ENCODE measurements at places on chromosomes 12 and 14.

GRCh38 chr14:96303981-96304380, 48.0 kb downstream of the BDKRB1 start:
- DNase-seq = no peak

- DNase-seq = no peak
These were observed 244.3 kb downstream of the EMP1 start for GRCh38 chr12:13440844-13441243.

- no peak for DNase-seq
These were observed 87.7 kb upstream of the FOXN3 start for GRCh38 chr14:89504602-89505313.

- DNase-seq = no peak
These were observed 8.1 kb downstream of the SYNE3 start for GRCh38 chr14:95508377-95508776.

- DNase-seq = no peak
These were observed 221.8 kb upstream of the RTL1 start for GRCh38 chr14:101125313-101125712.

GRCh38 chr12:116276652-116277466, 634 bp downstream of the MED13L start:
- no peak for DNase-seq

DNA sequence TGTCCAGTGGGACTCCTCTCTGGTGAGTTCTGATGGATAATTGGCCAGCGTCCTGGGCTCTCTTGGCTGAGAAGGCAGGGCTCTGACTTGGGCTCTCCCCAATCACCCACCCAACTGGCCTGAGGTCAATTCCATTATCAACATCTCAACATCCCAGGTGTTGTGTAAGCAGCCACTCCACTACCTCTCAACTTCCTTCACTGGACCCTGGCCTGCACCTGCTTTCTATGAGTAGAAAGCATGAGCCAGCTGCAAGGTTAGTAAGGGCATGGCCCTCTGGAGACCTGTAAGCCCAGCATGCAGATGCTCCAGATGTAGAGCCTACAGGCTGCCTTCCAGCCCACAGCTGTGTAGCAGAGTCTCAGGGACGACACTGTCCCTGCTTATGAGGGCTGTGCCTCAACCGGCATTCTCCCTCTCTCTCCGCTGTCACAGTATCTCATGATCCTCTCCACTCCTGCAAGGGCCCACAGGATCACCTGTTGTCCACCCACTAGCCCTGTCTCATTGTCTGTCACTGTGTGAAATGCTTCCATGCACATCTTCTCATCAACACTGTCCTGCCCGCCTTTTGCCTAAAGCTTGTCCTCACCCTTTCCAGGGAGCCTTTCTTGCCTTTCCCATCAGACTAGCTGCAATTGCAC, 5.4 kb upstream of the KRT81 start:
- no peak for DNase-seq

DNA sequence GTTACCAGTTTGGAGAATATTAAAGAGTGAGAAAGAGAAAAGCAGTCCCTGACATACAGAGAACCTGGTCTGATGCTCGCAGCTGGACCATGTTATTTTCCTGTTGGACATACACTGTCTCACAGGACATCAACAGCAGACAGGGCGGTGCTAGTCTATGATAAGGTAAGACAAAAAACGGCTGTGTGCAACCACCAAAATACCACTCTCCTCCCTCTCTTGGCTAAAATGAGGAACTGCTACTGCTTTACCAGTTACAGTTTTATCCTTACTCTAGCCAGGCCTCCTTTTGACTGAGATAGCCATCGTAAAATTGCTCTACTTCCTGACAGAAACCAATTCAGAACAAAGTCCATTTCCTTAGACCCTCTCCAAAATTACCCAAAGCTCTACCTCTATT, 47.0 kb upstream of the ERGIC2 start:
- no peak for DNase-seq

DNA sequence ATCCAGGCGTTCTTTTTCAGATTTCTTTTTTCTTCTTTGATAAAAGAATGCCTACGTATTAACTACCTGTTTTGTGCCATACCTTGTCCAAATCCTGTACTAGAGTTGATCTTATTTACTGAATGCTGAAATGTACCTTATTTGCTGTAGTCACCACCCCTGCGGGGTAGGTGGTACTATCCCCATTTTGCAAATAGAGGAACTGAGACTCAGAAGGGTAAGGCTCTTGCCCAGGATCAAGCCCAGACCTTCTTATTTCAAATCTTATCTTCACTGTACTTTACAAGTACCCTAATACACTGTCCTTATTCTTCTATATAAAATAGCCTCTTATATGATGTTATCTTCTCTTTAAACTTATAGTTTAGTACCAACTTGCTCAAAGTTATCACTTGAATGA, 206.5 kb downstream of the SLC41A2 start:
- no peak for DNase-seq

DNA sequence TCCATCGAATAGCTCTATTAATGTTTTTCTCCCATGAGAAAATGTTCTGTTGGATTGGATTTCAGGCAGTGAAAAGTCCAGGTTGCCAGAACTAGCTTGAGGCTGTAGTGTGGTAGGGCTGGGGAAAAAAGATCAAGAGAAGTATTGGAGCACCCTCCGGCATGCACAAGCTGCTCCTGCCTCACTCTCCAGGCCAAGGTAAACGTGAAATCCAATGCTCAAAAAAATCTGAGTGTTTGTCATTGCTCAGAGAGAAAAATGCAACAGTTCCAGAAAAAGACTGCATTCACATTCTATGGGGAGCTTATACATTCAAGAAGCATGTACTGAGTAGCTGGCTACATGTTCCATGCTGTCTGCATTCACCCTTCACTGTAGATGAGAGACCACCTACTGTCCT, 680.9 kb upstream of the TBX3 start:
- DNase-seq = no peak

DNA sequence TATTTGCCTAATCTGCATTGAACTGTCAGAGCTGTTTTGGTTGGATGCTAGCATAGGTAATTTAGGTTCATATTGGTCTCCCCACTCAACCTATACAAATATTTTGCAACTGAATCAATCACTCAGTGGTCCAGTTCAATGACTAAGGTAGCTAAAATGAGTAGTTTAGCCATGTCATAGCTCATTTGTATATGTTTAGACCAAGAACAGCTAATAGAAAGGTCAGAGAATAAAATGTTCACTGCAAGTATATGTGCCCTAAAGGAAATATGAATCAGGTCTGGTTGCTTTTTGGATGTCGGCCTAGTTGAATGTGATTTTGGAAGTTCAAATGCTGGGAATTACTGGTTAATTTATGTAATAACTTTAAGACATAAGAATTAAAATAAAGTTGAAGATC, 883.9 kb downstream of the LRFN5 start:
- DNase-seq = no peak

DNA sequence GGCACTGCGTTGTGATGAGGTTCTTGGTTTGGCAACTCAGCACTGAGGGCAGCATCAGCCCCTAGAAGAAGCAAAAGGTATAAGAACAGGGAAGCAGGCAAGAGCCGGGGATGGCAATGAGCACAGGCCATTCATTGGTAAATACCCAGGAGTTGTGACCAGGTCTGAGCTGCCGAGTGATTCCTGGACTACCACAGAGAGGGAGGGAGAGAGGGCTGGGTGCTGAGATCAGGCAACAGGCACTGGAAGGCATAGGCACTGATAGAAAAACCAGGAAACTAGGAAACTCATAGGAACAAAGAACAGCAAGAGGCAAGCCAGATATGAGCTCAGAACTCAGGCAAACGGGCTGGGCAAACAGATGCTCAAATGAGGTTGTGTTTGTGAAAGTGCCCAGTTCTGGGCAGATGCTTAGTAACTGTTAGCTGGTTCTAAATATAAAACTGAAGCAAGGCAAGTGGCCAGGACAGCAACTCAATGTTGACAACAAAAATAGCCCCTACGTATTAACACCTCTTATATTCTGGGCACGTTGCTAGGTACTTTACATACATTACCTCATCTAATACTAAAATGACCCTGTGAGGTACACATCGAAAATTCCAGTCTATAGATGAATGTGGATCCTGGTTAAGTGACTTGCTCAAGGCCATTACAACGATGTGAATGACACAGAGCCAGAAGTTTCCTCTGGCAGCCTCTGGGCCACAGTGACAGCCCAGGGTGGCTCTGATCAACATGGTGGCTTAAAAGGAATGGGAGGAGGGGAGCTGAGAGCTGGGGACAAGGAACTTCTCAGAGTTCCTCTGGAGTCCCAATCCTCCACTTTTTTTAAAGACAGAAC, 121.1 kb downstream of the PRMT8 start:
- no peak for DNase-seq

GRCh38 chr12:96354326-96354725, 45.9 kb downstream of the CDK17 start:
- DNase-seq = no peak

Data from activated CD4-positive, CD25-positive, alpha-beta regulatory T cell treated with anti-CD3 and anti-CD28 coated beads, Interleukin-2, amount 50 U/mL, for 16 hours (primary cell).